ENCODE measurements at places on chromosomes 7 and 10. TPM values are rescaled to one million over a fixed set of nuclear protein-coding genes. Genes with fewer than 3 reads are reported as not detected.
A peak's percentile ranks its signal among the peaks of the same experiment; 100 is the strongest.

GRCh38 chr10:131816941-131817700 lies 83.7 kb upstream of the PPP2R2D start:
- no peak overlapping the region for H3K4me3 ChIP-seq
- H3K4me1 ChIP-seq: no peaks in the 10 kb centered on the region
- H3K27me3 ChIP-seq: no peaks in the 10 kb centered on the region
- H3K27ac ChIP-seq: no peak overlapping the region

- H3K4me1 ChIP-seq: no peaks in the 10 kb centered on the region
- no peak overlapping the region for H3K27ac ChIP-seq
- DNase-seq: peak; percentile 51
- H3K27me3 ChIP-seq: peaks cover 86% of the 10 kb centered on the region
Measured at GRCh38 chr10:117137031-117137910, 799 bp downstream of the VAX1 start.

DNA sequence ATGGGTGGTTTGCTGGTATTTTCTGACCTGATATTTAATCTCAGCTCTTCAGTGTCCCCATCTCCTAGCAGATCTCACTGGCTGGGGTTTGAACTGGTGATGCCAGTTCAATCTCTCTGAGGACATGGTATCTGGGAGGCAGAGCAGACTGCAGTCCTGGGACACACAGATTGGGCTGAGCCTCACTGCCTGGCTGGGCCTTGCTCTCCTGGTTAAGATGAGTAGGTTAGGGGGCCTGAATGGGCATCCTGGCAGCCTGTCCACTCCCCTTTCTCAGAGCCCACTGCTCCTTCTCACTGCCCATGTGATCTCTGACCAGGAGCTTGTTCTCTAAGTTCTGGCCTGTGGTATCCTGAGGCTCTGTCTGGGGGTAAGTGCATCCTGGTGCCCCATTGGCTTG lies 363.4 kb downstream of the GLRX3 start:
- no peaks in the 10 kb centered on the region for H3K4me1 ChIP-seq
- no peak overlapping the region for H3K27ac ChIP-seq
- no peak for DNase-seq

- H3K27ac ChIP-seq: peak overlapping the region; percentile 94
- H3K4me3 ChIP-seq: peak overlapping the region; percentile 31
- no peaks in the 10 kb centered on the region for H3K27me3 ChIP-seq
- peak; percentile 89 for DNase-seq
- no peaks in the 10 kb centered on the region for H3K36me3 ChIP-seq
Measured at GRCh38 chr10:4246881-4247358, 461.9 kb upstream of the KLF6 start.

Gene CYP3A4
- total RNA-seq: not detected

Gene TMEM213
- not detected for total RNA-seq

Gene FAM13C
- 0.54 TPM for total RNA-seq
